ENCODE measurements at places on chromosomes 4 and X.

DNA sequence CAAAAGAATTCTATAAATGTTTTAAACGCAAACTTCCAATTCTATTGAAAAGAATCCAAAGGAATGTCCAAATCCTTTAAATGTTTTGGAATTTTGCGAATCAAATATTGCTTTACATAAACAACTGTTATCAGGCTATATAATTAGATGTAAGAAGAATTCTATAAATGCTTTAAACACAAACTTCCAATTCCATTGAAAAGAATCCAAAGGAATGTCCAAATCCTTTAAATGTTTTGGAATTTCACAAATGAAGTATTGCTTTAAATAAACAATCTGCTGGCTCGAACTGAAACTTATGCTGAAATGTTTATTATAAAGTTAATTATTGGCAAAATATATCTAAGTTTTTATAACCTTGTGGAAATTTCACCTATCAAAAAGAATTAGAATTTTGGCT, 16.1 kb downstream of the DAPP1 start:
- no peak for DNase-seq

GRCh38 chrX:20140420-20140819, 1.2 kb downstream of the EIF1AX start:
- no peak for DNase-seq

GRCh38 chrX:101206471-101206870, 13.1 kb upstream of the DRP2 start:
- DNase-seq = no peak

DNA sequence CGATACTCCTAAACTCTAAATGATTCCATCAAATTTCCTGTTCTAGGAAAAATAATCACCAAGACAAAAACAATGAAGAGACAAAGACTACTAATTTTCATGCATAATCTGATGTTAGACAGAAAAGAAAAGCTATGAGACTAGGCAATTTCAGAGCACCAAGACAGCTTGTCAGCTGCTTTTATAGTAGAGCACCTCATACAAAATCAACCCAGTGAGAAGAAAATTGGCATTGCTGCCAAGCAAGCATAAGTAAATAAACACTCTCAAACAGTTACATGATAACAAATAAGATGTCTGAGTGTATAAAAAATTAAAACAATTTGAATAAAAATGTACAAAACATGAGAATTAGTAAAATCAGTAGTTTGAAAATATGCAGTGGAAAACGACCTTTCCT, 1544.6 kb downstream of the C4orf33 start:
- no peak for DNase-seq

- DNase-seq = no peak
Observed at GRCh38 chr4:120760047-120760446, 162.5 kb downstream of the PRDM5 start.

DNA sequence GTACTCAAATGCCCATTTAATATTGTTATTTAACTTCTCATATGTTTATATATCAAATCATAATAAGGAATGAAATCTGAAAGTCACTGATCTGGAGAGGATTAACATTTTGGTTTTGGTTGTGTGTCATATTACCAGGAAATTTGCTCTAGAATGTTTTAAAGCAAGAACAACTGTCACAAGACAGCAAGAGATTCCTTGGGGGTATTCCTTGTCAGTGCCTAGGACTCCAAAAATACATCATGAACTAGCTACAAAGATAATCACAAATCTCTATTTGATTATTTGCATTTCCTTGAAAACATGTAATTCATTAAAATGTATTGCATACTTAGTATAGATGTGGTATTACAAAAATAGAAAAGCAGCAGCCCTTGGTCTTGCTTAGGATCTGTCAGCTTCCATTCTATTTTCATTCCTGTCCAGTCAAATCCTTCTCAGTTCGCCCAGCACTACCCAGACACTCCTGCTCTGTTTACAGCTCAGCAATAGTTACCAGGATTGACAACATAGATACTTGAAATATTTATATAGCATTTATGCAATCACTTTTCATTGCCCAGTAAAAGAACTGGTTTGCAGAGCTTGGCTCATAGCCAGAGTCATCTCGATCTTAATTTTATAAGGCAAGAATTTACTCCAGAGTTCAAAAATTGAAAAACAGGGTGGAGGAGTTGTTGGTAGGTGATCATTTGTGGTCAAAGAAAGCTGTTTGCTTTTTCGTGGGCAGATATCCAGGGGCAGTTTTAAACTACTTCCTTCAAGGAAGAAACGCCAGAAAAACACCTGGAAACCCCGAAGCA, 9.2 kb upstream of the BMP3 start:
- DNase-seq = no peak

GRCh38 chr4:114813961-114814360, 215.4 kb downstream of the UGT8 start:
- DNase-seq = no peak

GRCh38 chr4:24519649-24520048, 64.7 kb downstream of the DHX15 start:
- DNase-seq = no peak

DNA sequence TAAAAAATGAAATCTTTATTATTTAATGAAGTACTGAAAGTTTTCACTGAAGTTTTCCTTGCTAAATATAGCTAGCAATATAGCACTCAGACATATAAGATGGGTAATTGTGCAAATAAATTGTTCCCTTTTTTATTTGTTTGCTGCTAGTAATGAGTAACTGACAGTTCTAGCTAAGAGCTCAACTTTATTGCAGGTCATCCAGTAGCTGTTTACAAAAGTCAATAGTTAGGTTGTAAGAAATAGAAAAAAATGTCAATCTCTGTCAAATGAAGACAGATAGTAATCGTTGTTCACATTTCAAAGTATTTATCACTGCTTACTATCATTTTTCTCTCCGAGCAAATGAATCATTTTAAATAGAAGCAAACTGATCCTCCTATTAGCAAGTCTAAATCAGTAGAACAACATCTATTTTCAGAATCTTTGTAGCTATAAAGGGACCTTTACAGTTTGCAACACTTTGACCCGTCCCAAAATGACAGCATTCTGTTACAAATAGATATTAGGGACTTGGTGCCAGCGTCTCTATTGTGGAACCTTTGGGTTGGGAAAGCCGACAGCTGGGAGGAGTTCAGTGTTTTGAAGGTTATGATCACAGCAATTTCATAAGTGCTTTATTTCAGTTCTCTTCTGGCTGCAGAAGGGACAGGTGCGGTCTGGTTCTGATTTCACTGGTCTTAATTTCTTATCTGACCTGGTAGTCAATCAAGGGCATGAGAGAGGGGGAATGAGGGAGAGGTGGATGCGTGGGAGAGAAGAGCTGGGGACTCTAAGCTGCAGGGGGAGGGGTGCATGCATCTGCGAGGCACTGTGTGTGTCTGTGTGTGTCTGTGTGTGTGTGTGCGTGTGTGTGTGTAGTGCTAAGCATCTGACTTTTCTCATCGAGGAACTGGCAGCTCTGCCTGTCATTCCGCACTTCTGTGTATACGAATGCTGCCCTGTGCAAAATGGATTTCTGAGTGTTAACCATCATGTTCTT, 227.9 kb upstream of the PITX2 start:
- DNase-seq = no peak

- DNase-seq = no peak
Observed at GRCh38 chr4:67141586-67141985, 403.7 kb downstream of the CENPC start.

- DNase-seq = no peak
Observed at GRCh38 chr4:174211622-174212044, 71.8 kb downstream of the FBXO8 start.

DNA sequence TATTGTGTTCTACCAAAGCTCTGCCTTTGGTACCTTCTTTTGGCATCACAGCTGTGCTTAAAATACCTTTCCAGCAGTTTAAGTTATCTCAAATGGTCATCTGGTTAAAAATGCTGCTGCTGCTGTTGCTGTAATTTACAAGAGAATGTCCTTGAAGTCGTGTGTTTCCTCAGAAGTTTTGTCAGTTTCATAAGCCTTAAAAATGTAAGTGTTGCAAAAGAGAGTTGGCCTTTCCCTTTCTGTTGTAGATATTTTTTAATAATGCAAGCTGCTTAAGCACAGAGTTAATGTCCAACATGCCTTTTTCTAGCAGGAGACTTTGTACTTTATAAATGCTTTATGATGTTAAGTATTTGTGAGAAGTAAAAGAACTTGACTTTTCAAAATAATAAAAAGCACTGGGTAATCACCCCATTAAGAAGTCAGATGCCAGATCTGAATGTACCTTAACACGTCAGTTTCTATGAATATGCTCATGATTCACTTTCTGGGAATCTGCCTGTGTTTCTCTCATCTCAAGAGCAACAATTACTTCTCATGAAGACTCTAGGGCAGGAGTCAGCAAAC, 35.3 kb upstream of the TENM3 start:
- no peak for DNase-seq

- no peak for DNase-seq
Observed at GRCh38 chr4:70704931-70705182, 16.5 kb downstream of the UTP3 start.

- no peak for DNase-seq
Observed at GRCh38 chr4:30825008-30825770, 105.0 kb downstream of the PCDH7 start.

GRCh38 chr4:186727169-186727976, 3.7 kb upstream of the FAT1 start:
- DNase-seq = no peak

GRCh38 chr4:182147391-182147790, 95.8 kb upstream of the TENM3 start:
- DNase-seq = no peak

- no peak for DNase-seq
Observed at GRCh38 chr4:83605744-83606172, 69.8 kb downstream of the GPAT3 start.

- DNase-seq = peak; percentile 49
Observed at GRCh38 chrX:46408553-46409407, 136.4 kb downstream of the ZNF674 start.

DNA sequence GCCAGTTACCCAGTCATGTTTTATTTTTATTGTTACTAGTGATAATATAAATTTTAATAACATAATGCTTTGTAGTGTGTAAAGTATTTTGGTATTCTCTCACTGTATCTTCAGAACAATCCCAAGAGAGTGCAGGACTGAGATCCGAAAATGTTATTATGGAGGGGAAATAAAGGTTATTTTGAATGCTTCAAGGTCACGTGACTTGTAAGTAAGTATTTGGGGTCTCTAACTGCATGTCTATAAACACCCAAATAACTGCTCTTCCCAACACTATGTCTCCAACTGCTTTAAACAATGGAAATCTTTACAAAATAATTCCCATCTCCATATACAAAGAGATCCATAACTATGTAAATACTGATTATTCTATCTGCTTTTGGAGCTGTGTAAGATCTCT, 302.2 kb downstream of the LDB2 start:
- DNase-seq = no peak

- DNase-seq = no peak
Observed at GRCh38 chrX:30414144-30414543, 105.0 kb upstream of the NR0B1 start.

GRCh38 chr4:41957634-41958033, 22.4 kb downstream of the TMEM33 start:
- no peak for DNase-seq

- DNase-seq = no peak
Observed at GRCh38 chr4:184442314-184442635, 32.1 kb downstream of the IRF2 start.

- DNase-seq = no peak
Observed at GRCh38 chr4:32196950-32197688, 1477.0 kb downstream of the PCDH7 start.

DNA sequence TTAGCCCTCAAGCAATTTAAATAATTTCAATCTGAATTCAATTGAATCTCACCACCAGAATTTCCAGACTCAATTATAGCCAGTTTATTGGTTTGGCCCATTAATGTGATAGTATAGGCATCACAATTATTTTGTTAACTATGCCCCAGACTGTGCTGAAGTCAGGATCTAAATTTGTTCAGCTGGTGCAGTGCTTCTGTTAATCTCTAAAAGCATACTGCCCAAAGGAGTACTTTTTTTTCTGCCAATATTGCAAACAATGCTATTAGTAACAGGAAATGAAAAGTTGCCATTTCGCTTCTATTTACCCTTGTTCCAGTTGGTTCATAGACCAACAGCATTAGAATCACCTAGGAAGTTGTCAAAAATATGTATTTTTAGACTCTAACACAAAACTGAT, 171.0 kb downstream of the GPM6A start:
- no peak for DNase-seq

DNA sequence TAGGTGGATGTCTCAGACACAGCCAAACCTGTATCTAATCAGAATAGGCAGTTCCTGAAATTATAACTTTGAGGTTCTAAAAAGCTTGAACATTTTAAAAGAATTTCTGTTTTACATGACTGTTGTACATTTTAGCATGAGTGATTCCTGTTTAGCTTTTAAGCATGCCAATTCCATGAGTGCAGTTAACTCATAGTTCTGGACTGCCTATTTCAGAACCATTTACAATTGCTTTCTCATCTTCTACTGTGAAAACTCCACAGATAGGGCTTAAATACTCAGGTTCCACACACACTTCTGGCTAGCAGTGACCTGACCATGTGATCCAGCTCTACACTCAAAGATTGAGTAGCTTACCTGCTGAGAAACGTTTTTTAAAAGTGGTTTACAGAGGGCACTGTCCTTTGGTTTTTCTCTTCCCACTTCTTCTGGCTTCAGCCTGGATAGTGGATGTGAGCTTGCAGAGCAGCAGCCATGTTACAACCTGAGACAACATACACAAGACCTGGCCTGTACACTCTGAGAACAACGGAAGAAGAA, 280.8 kb downstream of the ANKRD50 start:
- DNase-seq = no peak

DNA sequence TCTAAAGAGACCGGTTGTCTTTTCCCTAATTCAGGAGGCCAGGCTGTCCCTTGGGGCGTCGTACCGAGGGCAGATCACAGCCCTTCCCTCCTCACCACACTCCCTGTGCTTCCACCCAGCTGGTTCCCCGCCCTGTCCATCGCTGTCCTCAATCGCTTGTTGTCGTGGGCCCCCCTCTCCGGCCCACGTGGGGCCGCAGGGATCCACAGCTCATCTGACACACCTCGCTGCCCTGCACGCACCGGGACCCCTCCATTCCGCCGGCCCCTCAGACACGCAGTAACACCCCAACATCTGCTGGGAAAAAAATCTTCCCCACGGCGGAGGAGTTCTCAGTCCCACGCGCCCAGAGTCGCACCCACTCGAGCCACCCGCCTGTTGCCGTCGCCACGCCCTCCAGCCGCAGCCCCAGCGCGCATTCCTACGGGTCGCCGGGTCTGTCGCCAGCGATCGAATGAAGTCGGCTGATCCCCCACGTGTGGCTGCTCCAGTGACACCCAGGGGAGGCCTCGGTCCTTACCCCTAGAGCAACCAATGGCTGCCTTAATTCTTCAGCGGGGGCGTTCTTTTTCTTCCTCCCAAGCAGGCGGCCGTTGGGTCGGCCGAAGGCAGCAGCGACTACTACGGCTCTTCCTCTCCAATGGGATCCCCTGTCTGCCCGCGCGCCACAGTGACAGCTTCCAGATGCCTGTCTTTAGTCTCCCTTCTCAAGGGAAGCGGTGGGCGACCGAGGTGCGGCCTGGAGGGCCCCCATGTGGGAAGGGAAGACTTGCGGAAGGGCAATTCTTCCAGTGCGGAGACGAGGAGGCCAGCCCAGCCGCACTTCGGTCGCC, 893 bp upstream of the SEPTIN11 start:
- DNase-seq = peak; percentile 35
